GM23338 (cell line): ENCODE measurements at places on chromosomes 6 and 20. TPM values are rescaled to one million over a fixed set of nuclear protein-coding genes. Genes with fewer than 3 reads are reported as not detected.

DNA sequence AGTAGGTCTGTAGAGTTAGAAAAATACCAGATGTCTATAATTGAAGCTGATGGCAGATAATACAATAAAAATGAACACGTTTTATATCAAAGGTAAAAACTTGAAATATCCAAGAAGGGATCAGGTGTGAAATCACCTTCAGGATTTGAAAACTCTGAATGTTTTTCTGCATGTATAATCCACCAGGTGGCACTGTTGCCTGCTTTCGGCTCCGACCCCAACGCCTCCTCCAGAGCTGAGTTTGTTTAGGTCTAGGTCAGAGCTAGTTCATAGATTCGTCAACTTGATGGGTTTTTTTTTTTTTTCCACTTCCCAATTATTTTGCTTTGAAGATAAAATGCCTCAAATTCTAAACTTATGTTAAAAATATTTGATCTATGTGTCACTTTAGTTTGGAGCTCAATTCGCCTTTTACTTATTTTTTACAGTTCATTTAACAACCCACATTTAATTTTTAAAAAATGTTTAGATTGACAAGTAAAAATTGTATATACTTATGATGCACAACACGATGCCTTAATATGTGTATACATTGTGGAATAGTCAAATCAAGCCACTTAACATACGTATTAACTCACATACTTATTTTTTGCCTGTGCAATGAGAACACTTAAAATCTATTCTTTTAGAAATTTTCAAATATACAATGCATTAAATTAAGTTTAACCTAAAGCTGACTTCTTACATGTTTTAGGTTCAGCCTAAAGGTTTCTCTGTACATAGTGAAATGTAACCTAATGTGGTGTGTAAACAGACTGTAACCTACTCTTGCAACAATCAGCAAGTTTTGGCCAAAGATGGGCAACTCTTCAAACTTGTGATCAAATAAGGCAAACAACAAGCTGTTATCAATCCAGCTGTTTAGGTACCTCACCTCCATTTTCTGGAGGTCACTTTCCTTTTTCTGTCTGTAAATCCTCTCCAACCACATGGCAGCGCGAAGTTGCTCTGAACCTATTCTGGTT lies 39.4 kb upstream of the ENPP4 start:
- DNase-seq: peak; percentile 76

Gene PPARD
- total RNA-seq: 8.7 and 9.7 TPM in 2 replicates

DNA sequence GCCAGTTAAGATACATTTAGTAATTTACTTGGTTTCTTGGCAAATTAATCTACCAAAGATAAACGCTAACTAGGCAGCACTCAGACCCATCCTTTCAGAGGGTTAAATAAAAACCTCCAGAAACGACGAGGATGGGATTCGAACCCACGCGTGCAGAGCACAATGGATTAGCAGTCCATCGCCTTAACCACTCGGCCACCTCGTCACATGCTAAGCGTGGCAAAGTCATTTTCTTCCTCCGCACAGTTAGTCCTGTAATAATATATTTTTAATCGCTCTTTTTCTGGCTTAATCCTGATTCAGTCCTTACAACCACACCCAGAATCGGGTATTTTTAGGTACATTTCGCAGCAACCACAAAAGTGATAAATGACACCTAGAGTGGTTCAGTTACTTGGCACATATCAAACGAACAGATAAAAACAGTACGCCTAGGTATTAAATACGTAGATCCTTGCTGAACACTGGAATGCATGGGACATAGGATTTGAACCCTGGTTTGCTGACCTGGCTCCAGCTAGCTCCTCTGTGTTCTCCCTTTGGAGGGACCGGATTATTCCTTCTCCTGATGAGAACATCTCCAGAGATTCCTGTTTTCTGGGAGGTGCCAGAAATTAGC lies 71.6 kb downstream of the GPX5 start:
- DNase-seq: peak; percentile 69

DNA sequence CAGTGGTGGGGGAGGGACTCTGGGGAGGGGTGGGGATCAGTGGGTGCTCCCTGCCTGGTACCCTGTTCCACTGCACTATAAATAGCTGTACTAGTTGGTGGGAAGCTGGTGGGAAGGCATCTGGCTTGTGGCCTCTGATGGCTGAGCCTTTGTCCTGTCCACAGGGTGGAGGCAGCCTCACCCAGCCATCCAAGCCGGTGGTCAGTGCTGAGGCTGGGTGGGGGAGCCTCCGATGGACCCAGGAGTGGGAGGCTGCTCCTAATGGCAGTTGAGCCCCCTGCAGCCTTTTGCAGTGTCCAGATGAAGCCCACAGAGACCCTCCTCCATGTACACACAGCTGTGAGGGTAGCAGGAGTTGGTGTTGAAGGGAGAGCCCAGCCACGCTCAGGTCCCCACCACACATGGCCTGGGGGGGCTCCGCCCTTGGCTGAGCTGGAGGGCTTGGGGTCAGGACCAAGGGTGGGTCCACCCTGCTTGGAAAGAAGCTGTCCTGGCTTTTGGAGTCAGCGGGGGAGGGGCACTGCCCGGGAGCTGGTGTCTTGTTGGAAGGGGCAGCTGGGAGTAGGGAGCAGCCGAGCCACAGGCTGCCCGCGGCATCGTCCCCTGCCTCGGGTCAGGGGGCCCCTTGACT lies 2.5 kb downstream of the PPDPF start:
- no peak for DNase-seq

DNA sequence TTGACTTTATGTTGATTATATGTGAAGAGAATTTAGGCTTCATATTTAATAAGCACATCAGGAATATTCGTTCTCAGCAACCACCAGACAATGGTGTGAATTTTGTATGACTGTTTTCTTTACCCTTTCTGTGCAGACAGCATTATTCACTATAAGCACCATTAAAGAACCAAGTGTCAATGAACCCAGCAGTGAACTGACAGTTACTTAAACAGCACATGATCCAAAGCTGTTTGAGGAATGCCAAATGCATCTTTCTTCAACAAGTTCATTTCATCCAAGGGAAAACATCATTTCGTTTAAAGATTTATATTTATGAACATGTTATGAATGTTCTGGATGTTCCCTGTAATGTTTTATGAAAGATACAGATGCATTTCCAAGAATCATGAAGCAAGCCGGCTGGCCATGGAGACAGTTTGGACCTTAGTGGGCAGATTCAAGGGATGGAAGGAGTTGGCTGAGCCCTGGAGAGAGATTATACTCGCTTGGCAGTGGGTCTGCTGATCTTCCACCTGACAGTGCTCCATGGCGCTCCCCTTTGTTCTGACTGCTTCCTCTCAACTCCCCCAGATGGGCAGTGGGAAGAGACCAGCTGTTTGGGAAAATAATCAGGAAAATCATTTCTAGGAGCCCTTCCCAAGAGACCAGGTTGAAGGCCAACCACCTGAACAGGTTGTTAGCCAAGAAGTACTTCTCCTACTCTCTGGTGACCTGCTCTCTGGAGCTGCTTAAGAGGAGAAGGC lies 326.0 kb upstream of the RSPO3 start:
- no peak for DNase-seq

Gene LY6G6D
- total RNA-seq: not detected in 2 replicates

Gene SIRPB2
- not detected in 2 replicates for total RNA-seq

GRCh38 chr6:143097224-143097795 lies 36.6 kb downstream of the AIG1 start:
- DNase-seq: no peak

- peak; percentile 81 for DNase-seq
Observed at GRCh38 chr6:106974336-106974998, at the start of gene CD24. Gene CD24 (minus strand): TSS chr6:106974729. CDS start chr6:106974646, 83 bp downstream.

Gene GPX5
- not detected in 2 replicates for total RNA-seq

GRCh38 chr6:24313251-24314141 lies 44.4 kb downstream of the DCDC2 start:
- DNase-seq: peak; percentile 66

DNA sequence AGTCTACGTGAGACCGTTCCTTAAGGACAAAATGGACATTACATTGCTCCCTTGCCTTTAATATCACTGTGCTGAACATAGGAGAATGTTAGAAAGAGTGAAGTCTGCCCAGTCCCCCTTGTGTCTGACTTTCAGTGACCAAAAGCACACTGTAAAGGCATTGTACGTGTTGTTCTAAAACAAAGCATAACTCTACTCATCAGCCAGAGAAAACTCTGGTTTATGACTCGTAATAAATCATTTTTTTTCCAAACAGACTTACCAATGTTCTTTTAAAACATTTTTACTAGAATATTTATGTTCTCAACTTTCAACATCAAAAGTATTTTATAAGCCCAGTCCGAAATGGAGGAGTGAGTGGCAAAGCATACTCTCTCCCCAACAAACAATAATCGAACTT lies 262.5 kb downstream of the GJA1 start:
- DNase-seq: no peak

- DNase-seq: no peak
Observed at GRCh38 chr20:18024606-18025127, 33.0 kb downstream of the OVOL2 start.

GRCh38 chr6:73144516-73144915 lies 80.8 kb downstream of the KHDC1L start:
- DNase-seq: no peak

- DNase-seq: no peak
Observed at GRCh38 chr6:147852772-147853171, 344.3 kb downstream of the SAMD5 start.

- peak; percentile 77 for DNase-seq
Observed at GRCh38 chr6:42704251-42704936, 18.0 kb downstream of the PRPH2 start.

DNA sequence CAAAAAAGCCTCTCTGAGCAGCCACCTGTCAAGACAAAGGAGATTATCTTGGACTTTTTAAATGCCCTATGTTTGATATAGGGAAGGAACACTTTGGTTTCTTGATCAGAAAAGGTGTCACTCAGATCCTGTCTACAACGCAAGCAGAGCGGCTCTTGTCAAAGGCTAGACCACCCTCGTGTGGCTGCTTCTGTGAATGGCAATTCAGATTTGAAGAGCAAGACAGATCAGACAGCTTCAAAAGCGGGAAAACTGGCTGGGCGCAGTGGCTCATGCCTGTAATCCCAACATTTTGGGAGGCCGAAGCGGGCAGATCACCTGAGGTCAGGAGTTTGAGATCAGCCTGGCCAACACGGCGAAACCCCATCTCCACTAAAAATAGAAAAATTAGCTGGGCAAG lies 10.1 kb upstream of the NXT1 start:
- peak; percentile 80 for DNase-seq

DNA sequence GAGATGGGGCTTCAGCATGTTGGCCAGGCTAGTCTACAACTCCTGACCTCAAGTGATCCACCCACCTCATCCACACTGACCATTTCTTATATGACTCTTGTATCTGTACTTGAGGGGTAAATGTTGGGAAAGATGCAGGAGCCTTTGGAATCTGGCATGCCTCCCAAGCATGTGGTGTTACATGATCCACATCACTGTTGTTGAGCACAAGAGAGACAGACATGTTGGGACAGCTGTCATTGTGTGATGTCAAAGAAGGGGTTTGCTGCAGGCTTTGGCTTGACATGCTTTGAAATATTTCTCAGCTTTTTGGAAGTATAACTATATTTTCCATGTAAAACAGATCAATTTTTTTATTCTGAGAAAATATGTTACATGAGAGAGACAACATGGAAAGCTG lies 139.9 kb downstream of the MOXD1 start:
- DNase-seq: no peak

DNA sequence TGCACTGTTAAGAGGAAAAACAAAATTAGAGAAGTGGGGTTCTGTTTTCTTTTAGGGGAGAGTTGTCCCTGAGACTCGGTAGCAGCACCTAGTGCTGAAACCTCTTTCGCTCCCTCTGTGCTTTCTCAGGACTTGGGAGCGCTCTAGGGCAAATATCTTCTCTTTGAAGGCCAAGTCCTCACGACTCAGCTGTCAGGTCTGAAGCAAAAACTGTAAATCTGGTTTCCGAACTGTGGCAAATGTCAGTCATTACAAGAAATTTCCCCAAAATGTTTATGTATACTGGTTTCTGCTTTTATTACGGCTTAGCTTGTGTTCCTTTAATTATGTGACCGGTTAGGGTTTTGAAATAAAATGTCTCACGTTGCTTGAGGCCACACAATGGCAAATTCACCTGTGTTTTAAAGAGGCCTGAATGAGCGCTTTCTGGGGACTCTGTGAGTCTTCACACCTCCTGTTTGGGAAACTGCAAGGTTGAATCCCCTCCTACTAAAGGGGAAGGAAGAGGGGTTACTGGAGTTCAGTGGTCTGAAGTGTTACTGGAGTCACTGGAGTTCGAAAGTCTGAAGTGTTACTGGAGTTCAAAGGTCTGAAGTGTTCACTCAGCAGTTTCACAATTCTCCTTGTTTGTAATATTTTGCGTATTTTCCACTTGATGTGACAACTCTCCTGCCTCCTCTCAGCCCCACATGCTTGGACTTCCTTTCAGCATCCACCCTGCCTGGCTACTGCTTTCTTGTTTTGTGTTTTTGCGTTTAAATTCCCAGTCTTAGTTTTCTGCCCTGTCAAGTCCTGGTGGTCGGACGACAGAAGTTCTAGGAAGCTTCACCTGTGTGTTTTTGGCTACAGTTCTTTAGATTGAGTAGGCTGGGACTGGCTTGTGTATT lies 1.6 kb downstream of the SMPDL3A start:
- DNase-seq: peak; percentile 60

DNA sequence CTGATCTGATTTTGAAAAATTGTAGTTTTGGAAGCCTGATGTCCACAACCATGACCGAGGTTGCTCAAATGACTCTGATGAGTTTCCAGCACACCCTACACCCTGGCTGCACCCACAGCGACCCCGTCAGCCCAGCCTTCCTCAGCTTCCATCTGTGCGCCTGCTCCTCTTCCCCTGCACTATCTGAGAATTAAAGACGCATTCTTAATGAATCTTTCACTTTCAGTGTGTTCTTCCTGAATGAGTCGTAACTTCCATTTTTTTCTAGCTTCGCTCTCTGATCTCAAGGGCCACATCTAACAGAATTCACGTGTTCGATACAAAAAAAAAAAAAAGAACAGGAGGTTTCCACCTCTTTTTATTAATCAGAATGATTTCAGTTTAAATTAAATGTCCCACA lies 21.3 kb upstream of the RREB1 start:
- DNase-seq: no peak

DNA sequence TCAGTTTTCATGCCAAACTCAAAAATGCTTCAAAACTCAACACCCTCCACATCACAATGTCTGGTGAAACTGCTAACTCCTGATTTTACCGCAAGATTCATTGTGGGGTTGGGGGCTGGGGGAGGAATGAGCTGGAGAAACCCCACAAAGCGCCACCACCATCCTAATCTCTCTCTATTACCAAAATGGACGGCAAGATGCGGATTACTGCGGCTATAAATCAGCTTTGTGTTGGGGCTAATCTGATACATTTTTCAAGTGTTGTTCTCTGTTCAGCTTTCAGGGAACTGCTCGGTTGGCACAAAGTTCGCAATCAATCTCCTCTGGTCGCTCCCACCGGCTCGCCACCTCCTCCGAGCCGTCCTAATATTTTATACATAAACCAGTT lies 83.7 kb downstream of the TMEM242 start:
- DNase-seq: no peak

Gene KIF6
- 0.87 and 1.7 TPM in 2 replicates for total RNA-seq

Gene MAFB
- total RNA-seq: 1.6 and 1.8 TPM in 2 replicates
